ENCODE measurements at places on chromosomes 1 and 21.

DNA sequence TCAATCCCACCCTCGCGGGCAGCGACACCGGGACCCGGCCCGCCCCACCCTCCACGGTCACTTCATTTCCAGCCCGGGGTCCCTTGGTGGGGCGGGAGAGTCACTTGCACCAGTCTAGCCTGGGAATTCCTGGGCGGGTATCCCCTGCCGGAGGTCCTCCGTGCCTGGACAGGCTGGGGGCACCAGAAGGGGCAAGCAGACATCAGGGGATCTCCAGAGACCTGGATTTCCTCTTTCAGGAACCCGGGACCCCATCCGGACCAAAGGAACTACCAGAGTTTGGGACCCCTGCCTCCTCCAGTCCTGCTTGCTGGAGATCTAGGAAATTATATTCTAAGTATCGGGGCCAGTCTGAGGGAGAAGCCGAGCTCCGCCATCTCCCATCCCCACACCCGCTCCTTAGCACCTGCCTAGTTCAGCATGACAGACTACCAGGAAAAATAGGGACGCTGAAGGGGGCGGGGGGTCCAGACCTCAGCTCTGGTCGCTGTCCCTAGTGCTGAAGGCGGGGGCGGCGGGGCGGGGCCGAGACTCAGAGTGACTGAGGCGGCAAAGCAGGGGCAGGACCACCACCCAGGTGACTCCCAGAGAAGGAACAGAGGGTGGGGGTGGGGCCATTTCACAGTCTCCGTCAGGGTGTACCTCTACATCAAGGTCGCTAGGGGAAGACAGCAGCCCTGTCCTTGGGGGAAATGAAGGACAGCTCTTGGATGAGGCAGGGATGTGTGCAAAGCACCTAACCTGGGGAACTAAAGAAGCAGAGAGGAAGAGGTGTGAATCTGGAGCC, 832 bp downstream of the HCN3 start:
- peak; percentile 91 for DNase-seq

- no peak for DNase-seq
Measured at GRCh38 chr21:17492415-17493168, 20.3 kb upstream of the CXADR start.

DNA sequence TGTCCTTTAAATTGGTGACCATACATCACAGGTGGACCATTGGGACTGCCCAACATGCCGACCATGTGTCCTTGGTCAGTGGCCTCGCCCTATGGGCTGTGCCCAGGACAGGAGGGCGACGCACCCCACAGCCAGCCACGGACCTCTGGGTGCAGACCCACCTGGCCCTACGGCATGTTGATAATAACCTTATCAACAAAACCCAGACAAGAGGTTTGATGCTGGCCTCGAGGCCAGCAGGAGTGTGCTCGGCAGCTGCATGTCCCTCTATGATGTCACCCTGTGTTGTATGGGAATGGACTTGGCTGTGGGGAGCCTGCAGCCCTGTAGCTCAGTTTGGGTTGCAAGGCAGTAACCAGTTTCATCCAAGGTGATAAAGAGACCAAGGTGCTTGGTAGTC, 32.1 kb downstream of the SLC37A1 start:
- no peak for DNase-seq

DNA sequence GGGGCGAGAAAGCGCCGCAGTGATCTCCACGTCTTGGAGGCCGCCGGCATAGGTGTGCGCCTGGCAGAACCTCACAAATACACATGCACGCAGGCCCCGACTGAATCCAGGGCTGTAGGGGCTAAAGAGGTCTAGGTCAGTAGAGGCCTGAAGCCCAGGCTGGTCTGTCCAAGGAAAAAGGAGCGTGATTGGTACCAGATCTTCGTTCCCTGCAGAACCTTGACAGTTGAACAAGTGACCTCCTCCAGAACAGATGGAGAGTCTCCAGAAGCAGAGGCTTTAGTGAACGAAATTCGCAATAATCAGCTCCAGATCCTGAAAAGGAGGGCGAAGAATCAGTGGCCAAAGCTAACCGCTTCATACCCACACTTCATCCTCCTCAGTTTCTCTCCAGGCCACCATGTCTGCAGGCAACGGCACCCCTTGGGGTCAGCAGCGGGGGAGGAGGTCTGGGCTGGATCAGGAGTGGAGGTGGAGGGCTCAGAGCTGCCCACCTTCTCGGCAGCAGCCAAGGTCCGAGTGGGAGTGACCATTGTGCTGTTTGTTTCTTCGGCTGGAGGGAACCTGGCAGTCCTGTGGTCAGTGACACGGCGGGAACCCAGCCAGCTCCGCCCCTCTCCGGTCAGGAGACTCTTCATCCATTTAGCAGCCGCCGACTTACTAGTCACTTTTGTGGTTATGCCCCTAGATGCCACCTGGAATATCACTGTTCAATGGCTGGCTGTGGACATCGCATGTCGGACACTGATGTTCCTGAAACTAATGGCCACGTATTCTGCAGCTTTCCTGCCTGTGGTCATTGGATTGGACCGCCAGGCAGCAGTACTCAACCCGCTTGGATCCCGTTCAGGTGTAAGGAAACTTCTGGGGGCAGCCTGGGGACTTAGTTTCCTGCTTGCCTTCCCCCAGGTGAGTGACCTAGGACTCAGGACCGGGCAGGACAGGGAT, 749 bp upstream of the PEX11B start:
- DNase-seq, result no peak

- DNase-seq, result no peak
Measured at GRCh38 chr1:231853588-231854207, 227.1 kb downstream of the DISC1 start.

GRCh38 chr1:14606632-14607031, 8.1 kb downstream of the KAZN start:
- no peak for DNase-seq

Measured in iPS DF 19.7 (cell line).